Osteocyte (in vitro differentiated cells): ENCODE measurements at places on chromosomes 3 and 15. TPM values are rescaled to one million over a fixed set of nuclear protein-coding genes. Genes with fewer than 3 reads are reported as not detected.

DNA sequence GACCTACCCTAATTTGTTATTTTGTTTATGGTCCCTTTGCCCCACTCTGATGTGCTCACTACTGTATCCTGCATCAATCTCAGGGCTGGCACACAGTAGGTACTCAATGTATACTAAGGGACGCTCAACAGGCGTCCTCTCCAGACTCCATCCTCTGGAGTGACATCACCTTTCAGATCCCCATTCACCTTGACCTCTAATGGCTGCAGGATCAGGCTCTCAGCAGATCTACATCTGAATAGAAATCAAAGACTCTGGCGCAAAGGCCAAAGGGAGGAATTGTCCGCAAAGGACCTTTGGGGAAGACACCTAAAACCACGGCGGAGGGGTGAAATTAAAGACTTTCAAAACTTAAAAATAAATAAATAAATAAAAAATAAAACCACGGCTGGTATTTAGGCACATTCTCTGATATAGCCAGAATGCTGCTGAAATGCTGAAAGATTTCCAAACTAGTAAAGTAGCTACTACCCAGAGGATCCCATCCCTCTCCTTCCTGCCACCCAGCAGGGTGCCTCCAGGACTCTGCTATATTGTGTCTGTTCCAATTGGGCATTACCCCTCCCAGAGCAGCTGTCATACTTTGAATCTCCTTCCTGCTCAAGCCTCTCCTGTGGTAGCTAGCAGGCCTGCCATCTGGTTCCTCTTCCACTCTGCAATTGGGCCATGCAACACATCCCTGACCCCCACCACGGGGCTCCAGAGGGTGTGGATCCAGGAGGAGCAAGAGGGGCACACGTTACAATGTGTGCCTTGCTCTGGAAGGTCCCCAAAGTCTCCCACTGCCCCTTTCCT, 6.1 kb downstream of the SHF start:
- H3K4me1 ChIP-seq, result peaks cover 32% of the 10 kb centered on the region
- no peak overlapping the region for H3K4me3 ChIP-seq
- peaks cover 8% of the 10 kb centered on the region for H3K36me3 ChIP-seq
- DNase-seq, result no peak
- H3K27me3 ChIP-seq, result no peaks in the 10 kb centered on the region

- DNase-seq, result no peak
- no peak overlapping the region for H3K27ac ChIP-seq
- H3K4me1 ChIP-seq, result peaks cover 48% of the 10 kb centered on the region
- H3K27me3 ChIP-seq, result no peaks in the 10 kb centered on the region
- peaks cover 30% of the 10 kb centered on the region for H3K36me3 ChIP-seq
Observed at GRCh38 chr3:99516936-99517335, 121.5 kb upstream of the COL8A1 start.

DNA sequence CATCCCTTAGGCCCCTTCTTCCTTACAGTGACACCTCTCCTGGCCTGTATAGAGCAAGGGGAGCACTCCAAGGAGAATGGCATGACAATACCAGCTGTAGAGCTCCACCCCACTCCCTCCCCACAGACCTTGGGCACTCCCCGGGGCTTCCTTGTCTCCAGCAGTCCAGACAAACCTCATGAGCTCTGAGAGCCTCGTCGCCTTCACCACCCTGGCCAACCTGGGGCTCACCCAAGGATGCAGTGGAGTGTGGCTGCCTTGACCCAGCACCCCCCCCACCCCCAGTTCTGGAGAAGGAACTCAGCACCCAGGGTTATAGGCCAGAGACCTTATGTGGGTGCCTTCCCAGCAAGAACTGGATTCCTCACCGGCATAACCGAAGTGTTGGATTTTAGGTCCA, 7.4 kb upstream of the SLCO2A1 start:
- no peaks in the 10 kb centered on the region for H3K27me3 ChIP-seq
- H3K4me3 ChIP-seq, result no peak overlapping the region
- peak; percentile 51 for DNase-seq

GRCh38 chr3:180870008-180870699, 42.3 kb upstream of the FXR1 start:
- peaks cover 2% of the 10 kb centered on the region for H3K27me3 ChIP-seq
- H3K4me1 ChIP-seq, result no peaks in the 10 kb centered on the region
- DNase-seq, result no peak
- no peak overlapping the region for H3K4me3 ChIP-seq
- no peaks in the 10 kb centered on the region for H3K36me3 ChIP-seq

Gene CDCP1
- total RNA-seq, result 2.3 and 2.7 TPM in 2 replicates

Gene MKRN2OS
- not detected in 2 replicates for total RNA-seq

Gene CCRL2
- not detected in 2 replicates for total RNA-seq

Gene MAP6D1
- total RNA-seq, result 4.2 and 4.6 TPM in 2 replicates

GRCh38 chr3:62749657-62750056, 125.6 kb downstream of the CADPS start:
- no peaks in the 10 kb centered on the region for H3K4me1 ChIP-seq
- no peaks in the 10 kb centered on the region for H3K36me3 ChIP-seq
- no peak overlapping the region for H3K27ac ChIP-seq
- H3K27me3 ChIP-seq, result no peaks in the 10 kb centered on the region
- H3K4me3 ChIP-seq, result no peak overlapping the region
- no peak for DNase-seq

- H3K27ac ChIP-seq, result peak overlapping the region; percentile 95
- peaks cover 65% of the 10 kb centered on the region for H3K4me1 ChIP-seq
- H3K4me3 ChIP-seq, result no peak overlapping the region
- DNase-seq, result no peak
- H3K36me3 ChIP-seq, result peaks cover 61% of the 10 kb centered on the region
Observed at GRCh38 chr15:68365770-68366169, 66.2 kb downstream of the ITGA11 start.

DNA sequence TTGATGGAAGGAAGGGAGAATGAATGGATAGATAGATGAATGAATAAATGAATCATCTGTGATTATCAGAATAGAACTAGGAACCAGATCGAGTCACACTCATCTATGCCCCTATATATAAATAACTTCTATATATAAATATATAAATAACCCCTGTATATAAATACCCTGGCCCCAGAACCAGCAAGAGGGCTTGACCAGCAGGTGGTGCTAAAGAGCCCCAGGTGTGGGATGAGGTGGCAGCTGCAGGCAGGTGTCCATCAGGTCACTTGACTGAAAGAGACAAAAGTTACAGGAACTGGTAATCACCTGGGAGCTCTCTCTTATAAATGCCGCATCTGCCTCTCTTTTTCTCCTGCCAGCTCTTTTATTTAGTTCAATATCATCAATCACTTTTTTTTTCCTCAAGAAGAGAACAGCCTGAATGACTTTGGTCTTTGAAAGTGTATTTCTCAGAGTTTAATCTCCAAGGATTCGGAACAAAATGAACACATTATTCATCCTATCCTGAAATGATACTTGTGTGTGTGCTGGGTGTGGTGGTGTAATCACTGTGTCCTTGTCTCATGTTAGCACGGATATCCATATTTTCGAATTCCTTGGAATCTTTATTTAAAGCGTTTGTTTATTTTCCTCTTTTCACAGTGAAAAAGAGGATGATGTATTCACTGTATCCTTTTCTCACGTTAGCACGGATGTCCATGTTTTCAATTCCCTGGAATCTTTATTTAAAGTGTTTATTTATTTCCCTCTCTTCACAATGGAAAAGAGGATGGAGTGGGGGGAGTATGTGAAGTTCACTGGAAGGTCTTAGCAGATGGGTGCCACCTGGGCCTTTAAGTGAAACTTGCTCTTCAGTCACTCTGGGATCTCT, 35.4 kb upstream of the ATG7 start:
- peaks cover 47% of the 10 kb centered on the region for H3K4me1 ChIP-seq
- H3K27ac ChIP-seq, result peak overlapping the region; percentile 97
- peak overlapping the region; percentile 31 for H3K4me3 ChIP-seq
- no peak for DNase-seq

DNA sequence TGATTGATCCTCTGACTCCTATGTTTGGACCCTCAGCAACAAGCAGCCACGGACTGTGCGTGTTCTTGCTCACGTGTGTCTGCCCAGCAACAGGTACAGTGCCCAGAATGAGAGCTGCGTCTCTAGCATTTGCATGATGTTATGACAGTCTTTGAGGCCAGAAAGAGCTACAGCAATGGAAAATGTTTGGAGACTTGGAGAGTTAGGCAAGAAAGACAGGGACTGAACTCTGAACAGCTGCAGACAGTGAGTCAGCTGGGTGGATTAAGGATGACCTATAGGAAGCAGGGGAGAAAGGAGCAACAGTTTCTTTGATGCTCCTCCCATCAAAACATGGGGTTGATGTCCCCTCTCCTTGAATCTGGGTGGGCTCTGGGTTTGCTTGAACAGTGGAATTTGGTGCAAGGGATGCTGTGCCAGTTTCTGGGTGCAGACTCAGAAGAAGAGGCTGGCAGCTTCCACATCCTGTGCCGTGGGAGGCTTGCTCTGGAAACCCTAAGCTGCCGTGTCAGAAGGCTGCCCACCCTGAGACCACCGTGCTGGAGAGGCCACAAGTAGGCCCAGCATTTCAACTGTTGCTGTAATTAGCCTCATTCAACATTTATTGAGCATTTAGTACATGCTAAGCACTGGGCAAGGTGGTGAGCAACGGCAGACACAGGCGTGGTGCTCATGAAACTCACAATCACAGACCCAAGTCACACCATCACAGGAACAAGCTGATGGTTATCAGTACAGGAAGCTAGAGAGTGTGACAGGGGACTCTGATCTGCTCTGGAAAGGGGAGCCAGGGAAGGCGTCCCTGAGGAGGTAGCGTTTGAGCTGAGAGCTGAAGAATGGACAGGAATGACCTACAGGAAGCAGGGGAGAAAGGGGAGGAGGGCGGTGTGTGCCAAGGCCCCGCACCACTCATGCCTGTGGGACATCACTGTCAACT, 21.7 kb downstream of the CCR9 start:
- peaks cover 1% of the 10 kb centered on the region for H3K36me3 ChIP-seq
- H3K4me1 ChIP-seq, result peaks cover 2% of the 10 kb centered on the region
- H3K4me3 ChIP-seq, result no peak overlapping the region
- no peak overlapping the region for H3K27ac ChIP-seq
- H3K27me3 ChIP-seq, result no peaks in the 10 kb centered on the region

GRCh38 chr3:49618412-49618811, 55.7 kb upstream of the APEH start:
- no peaks in the 10 kb centered on the region for H3K36me3 ChIP-seq
- no peak for DNase-seq

- no peak overlapping the region for H3K27ac ChIP-seq
- DNase-seq, result peak; percentile 15
- no peak overlapping the region for H3K4me3 ChIP-seq
- no peaks in the 10 kb centered on the region for H3K27me3 ChIP-seq
Observed at GRCh38 chr15:71109130-71109529, 6.1 kb upstream of the THSD4 start.
